ENCODE measurements at places on chromosomes 11 and 22.

DNA sequence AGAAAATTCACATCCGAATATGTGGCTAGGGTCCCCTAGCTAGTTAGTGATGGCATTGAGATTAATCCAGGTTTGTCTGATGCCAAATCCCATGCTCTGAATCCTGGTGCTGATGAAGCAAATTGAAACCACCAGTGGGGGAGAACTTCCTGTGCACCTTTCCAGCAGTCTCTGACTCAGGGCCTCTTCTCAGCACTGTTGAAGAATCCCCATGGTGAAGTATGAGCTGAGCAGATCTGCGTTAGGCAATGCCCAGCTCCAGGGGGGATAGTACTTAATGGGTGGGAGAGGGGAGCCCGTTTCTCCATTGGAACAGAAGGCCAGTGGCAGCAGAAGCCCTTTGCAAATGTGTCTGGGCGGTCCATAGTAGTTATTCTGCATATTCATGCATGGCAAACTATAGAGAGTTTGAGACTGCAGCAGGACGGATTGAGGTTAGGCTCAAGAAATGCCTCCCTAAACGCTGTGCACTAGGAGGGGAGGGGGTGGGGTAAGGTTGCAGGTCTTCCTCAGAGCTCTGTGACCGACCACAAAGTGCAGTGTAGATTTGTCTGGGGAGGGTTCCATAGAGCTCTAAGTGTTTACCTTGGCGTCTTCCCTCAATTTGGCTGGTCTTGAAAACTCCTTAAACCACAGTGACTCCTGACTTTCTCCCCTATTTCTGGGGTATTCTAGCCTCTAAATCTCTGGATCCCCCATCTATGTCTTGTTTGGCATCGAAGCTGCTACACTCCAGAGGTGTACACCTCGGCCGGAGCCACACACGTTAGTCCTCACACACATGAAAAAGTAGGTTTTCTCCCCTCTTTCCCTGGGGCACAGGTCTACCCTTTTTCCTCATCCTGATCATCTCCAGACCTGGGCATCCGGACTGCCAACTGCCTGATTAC is 4.8 kb downstream of the POU2F3 start:
- peak; percentile 23 for DNase-seq

DNA sequence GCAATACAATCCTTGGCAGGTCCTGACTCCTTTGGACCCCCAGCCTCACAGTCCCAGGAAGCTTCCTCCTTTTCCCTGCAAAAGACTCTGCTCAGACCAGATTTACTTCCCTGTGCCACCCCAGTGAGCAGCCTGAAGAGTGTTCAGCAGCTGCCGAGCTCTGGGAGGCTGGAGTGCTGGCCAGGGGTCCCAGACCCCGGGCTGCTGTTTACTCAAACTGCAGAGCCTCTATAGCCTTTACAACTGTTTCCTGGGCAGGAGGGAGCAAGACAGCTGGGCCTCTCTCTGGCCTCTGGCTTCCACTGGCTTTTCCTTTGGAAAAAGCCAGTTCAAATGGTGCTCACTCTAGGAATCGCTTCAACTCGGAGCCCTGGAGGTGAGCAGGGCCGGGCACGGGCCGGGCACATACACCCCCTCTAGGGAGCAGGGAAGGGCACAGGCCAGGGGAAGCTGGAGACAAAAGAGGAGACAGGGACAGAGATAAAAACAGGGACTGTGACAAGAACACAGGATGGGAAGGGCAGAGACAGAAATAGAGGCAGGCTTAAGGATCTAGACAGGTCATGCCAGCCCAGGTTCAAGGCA is 932 bp downstream of the IRAG1 start:
- no peak for DNase-seq

DNA sequence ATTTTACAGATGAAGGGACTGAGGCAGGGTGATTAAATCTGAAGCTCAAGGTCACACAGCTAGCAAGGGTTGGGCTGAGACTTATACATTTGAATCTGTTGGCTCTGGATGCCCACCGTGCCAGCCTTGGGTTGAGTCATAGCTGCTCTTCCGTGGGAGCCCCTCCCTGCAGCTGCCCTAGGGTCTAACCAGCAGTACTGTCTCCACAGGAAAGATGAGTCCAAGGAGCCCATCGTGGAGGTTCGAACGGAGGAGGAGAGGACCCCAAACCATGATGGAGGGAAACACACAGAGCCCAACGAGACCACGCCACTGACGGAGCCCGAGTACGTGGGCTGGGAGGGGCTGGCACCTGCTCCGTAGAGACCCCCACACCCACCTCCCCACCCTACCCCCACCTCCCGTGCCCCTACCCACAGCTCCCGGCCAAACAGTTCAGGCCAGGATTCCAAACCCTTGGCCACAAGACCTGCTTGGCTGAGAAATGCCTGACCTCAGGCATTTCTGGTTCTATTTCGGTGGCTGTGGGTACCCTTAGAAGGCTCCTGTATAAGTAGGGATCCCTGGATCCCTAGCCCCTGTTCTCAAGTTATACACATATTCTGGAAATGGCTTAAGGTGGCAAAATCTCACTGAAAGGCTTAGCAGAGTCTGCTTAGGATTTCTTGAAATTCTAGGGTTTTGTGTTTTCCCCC is 42.7 kb upstream of the TTC12 start:
- no peak for DNase-seq

DNA sequence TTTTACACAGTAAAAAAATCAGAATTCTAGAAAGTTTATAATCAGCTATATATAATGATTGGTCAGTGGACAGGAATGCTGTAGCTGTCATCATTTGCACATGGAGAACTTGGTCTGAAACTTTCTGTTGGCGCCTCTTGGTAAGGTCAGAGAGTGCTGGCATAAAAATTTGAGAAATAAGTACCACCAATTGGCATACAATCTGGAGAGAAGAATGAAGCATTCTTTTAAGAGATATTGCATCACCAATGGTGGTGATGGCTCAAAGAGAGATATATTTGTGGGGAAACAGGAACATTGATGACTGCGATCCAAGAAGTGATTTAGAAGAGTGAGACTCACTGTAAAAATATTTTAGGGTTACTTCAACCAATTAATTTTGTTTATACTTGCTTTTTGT is 19.8 kb upstream of the OOSP1 start:
- no peak for DNase-seq

DNA sequence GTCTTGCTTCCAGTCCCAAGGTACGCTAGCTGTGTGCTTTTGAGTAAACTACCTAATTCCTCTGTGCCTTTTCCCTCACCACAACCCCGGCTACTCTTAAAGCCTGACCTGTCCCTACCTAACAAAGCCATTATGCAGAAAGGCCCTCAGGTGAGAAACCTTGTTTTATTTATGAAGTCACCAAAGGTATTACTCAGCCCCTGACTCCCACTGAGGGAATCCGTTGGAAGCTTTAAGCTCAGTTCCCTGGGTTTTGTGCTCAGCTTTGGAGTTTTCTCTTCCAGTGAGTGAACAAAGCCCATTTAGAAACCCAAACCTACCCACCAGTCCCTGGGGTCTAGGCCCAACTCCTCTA is 90.9 kb downstream of the APIP start:
- no peak for DNase-seq

DNA sequence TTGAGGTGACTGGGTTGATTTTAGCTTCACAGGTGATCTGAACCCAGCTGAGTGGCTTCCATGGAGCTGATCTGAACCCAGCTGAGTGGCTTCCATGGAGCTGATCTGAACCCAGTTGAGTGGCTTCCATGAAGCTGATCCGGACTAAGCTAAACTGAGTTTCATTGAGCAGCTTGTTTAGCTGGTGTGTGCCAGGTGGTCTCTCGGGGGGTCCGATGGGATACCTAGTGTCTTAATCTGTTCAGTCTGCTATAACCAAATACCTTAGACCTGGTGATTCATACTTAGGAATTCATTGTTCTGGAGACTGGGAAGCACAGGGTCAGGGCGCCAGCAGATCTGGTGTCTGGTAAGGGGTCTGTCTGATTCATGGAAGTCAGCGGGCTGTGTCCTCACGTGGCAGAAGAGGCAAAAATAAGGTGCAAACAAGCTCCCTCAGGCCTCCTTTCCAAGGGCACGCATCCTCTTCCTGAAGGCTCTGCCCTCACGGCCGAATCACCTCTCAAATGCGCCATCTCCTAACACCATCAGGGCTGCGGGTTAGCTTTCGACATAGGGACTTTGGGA is 52.5 kb upstream of the KCNQ1OT1 start:
- DNase-seq = no peak

DNA sequence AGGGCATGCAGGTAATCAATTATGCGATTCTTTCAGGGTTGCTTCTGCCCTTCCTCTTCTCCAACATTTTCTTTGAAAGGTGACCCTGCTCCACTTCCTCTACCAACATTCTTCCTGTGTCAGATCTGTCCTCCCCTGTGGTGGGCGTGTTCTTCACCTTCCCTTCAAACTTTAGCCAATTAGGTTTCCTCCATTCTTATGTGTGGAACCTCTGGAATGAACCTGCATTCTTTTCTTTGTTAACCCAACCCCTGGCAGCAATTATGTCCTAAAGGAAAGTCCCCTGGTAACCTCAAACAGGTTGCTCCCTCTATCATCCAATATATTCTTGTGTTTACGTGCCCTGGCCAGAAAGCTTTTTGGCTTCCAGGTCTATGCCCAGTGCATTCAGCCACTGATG is 22.4 kb downstream of the KIRREL3 start:
- no peak for DNase-seq

DNA sequence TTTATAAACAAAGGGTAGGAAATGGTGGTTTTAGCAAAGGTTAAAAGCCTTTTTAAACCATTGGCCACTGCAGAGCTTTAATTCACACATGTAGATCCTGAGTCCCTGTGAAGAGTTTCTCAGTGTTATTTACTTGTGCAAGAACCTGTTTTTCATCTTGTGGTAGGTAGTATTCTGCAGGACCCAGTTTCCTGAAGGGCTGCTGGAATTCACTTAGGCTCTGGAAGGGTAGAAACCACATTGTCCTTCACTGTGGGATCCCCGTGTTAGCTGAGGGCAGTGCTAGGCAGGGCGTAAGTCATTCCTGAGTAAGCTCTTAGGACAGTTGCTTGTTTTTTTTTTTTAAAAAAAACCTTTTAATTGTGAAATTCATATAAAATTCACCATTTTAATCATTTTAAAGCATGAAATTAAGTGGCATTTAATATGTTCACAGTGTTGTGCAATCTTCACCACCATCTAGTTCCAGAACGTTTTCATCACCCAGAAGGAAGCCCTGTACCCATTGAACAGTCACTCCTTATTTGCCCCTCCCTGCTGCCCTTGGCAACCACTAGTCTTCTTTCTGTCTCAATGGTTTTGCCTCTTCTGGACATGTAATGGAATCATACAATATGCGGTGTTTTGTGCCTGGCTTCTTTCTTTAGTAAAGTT is 77.7 kb downstream of the C22orf31 start:
- no peak for DNase-seq

GRCh38 chr22:25142102-25142501 is 57.6 kb upstream of the CRYBB3 start:
- no peak for DNase-seq

DNA sequence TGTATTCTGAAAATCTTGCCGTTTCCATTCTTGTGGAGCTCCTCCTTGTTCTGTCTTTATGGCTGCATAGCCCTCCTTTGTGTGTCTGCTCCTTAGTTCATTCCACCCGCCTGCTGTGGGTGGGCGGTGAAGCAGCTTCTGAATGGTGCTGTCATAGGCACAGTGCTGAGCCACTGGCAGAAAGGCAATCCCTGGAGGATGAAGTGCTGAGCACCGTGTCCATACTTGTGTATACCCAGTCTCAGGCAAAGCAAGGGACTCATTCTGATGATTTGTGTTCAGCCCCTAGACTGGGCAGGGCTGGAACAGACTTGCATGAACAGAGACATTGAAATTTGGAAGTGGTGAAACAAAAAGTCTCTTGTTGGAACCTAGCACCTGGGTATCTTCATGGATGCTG is 134.9 kb downstream of the MYO18B start:
- DNase-seq = no peak

DNA sequence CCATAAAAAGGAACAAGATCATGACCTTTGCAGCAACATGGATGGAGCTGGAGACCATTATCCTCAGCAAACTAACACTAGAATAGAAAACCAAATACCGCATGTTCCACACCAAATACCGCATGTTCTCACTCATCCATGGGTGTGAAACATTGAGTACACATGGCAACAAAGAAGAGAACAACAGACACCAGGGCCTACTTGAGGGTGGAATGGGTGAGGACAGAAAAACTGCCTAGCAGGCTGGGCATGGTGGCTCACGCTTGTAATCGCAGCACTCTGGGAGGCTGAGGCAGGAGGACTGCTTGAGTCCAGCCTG is 12.3 kb downstream of the EHD1 start:
- DNase-seq = no peak

- no peak for DNase-seq
These were observed 19.8 kb upstream of the PGM2L1 start for GRCh38 chr11:74417860-74418508.

DNA sequence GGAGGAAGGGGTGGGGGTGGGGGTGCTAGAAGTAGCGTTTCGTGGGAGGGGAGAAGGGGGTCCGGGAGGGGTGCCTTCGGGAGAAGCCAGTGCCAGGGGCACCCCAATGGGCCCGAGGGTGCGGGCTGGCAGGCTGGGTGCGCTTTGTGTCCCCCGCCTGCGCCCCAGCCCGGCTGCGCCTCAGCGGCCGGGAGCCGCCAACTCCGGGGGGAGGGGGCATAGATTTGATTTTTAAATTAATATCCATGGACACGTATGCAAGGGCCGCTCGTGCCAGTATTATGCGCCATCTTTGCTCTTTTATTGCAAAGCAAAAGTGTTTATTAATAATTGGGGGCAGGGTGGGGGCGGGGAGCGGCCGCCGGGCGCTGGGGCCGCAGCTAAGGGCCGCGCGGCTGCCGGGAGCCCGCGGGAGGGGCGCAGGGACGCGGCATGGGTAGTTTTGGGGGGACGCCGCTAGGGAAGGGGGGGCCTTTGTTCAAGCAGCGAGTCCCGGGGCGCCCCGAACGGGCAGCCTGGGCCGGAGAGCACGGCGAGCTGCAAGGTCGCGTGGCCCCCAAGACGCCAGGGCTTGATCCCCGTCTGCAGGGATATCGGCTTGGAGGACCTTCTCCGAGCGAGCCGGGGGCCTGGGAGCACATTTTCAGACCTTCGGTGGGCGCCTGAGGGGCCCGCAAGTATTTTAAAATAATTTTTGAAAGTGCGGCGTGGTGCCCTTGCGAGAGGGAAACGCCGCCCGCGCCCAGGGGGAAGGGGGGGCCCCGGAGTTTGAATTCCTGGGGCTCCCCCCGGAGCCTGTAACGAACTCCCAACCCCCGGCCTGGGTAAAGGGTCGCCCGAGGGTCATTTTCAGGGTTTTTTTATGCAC is 959 bp downstream of the CCND1 start:
- no peak for DNase-seq

DNA sequence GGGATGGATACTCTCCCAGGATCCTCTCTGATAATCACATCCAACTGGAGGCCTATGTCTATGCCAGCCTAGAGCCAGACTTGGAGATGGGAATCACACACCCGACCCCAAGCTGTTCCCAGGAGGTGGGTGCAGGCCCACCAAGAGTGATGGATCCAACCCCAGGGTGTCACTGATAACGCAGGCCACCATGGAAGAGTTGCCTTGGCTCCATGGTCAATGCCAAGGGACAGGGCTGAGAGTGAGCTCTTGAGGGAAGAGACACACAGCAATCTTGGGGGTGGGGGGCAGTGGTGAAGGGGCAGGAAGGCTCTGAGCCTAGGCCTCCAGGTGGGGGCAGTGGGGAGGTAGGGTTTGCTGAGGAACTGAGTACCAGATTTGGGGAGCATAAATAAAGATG is 16.9 kb downstream of the TUB start:
- no peak for DNase-seq
